ENCODE measurements at places on chromosomes 7 and 10. TPM values are rescaled to one million over a fixed set of nuclear protein-coding genes. Genes with fewer than 3 reads are reported as not detected.

Gene NPSR1
- not detected for total RNA-seq

Gene GSTO2
- total RNA-seq: 2.3 TPM

Gene FEZF1
- total RNA-seq: not detected

Gene GSDME
- 88.3 TPM for total RNA-seq

Gene PDCD4
- total RNA-seq: 46.9 TPM

Gene HILPDA
- total RNA-seq: 23.6 TPM

Gene TMEM196
- not detected for total RNA-seq

Gene PNLIPRP1
- not detected for total RNA-seq

Gene ANXA8
- 0.90 TPM for total RNA-seq

Gene CTTNBP2
- total RNA-seq: 11.3 TPM

Gene CNTNAP2
- total RNA-seq: not detected

Gene LDB3
- 0.28 TPM for total RNA-seq

Gene BTBD16
- not detected for total RNA-seq

Gene ARMH3
- total RNA-seq: 13.1 TPM

Gene PTF1A
- not detected for total RNA-seq

Gene GPC2
- 1.4 TPM for total RNA-seq

Gene RNF133
- under 0.01 TPM for total RNA-seq

Gene SFMBT2
- total RNA-seq: 1.1 TPM

Gene HOGA1
- 0.36 TPM for total RNA-seq

Gene CNNM1
- 0.28 TPM for total RNA-seq

Gene SPDYE16
- total RNA-seq: not detected

Measured in IMR-90 (cell line).